ENCODE measurements at places on chromosomes 6 and 20.
A peak's percentile ranks its signal among the peaks of the same experiment; 100 is the strongest.

DNA sequence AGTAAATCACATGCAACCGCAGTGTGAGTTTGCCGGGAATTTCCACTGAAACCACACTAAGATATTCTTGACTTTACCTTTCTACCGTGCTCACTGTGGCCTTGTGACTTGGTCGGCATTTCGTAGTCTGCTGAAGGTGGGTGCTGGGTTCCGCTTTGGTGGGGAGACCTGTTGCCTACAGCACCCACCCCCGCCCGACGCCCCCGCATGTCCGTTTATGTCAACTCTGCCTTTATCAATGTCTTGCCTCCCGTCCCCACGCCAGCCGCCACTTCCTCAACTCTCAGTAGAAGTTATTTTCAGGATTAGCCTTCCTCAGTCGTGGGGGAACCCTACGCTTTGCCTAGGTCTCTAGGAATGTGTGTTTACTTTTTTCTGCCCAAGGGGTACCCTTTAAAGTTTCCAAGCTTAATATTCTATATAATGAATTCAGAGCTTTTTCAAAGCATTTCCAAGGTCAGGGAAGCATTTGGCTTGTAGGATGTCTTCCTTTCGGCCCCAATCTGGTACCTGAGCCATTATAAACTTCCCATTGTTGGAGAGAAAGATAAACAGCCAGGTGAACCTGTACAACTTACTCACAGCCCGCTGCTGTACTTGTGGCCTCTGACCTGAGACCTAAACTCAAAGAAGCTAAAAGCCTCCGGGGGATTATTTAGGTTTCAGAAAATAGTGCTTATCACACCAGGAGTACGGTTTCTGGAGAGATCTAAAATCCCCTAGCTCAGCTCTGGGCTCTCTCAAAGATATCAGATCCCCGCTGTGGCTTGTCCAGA, 54.2 kb downstream of the TBC1D7 start:
- no peak for DNase-seq

DNA sequence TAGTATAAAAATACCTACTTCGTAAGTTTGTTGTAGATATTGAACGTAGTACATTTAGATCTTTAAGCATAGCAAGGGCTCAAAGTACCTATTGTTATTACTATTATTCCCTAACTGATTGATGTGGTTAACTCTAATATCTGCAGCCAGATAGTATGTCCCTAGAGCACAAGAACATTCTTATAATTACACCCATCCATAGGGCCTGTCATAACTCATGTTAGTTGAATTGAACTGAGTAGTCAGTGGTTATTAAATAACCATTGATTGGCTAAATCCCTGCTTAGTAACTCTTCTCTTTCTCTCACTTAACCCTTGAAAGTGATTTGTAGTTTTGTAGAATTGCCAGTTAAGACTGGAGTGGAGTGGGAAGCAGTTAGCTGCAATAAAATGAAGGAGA, 207.5 kb upstream of the HS3ST5 start:
- no peak for DNase-seq

DNA sequence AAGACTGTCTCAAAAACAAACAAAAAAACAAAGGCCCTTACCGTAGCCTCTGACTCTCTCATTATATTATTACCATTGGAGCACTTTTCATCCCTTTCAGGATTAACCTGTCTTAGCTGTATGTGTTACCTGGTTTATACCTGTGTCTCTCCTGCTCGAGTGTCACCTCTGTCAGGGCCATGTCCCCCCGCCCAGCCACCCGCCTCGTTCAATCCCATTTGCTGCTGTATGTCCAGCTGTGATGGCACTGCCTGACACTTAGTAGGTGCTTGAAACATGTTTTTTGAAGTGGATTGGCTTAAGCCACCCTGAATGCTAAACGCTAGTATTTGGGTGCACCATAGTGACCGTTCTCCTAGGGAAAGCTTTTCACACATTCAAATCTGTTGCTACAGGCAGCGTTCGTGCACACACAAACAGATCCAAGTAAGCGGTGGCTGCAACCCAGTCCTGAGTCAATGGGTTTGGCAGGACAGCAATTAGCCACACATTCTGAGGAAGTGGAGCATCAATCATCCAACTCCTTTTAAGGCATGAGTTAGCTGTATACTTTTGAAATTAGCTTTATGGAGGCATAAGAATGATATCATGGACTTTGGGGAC, 98.9 kb upstream of the ZNF217 start:
- DNase-seq = peak; percentile 27

DNA sequence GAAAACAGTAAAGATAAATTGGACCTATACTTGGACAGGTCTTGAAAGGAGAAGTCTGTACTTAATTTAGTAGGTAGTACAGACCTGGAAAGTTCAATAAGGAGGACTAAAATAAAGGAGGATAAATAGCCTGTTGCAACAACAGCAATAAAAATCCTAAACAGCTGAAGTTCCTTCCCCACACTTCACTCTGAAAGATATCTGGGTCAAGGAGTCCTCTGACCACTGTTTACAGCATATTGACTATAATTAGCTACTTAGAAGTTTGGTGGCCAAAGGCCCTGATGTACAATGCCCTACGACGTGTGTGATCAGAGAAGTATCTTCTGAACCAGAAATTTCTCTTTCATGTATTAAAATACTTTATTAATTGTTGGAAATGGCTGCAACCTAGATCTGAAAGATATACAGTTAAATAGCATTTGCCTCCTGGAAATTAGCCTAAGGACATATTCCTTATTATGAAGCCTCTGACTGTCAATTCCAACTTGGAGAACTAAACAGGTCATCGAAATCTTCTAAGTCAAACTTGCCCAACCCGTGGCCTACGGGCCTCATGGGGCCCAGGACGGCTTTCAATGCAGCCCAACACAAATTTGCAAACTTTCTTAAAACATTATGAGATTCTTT, 82.8 kb downstream of the KIF13A start:
- DNase-seq = no peak

DNA sequence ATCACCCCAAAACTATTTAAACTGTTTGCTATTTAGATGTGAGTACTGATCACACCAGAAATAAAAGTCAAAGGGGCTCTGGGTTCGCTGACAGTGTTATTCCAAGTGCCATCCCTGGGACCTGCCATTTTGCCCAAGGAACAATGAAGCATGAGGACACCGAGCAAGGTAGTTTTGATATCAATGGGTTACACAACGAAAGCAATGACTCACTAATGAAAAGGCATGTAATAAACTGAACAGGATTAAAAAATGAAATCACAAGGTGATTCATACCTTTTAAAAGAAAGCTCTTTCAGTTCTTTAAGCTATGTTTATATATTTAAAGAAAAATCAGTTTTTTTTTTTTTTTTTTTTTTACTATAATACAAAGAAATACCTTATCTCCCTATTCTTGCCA, 102.0 kb downstream of the HS3ST5 start:
- no peak for DNase-seq

DNA sequence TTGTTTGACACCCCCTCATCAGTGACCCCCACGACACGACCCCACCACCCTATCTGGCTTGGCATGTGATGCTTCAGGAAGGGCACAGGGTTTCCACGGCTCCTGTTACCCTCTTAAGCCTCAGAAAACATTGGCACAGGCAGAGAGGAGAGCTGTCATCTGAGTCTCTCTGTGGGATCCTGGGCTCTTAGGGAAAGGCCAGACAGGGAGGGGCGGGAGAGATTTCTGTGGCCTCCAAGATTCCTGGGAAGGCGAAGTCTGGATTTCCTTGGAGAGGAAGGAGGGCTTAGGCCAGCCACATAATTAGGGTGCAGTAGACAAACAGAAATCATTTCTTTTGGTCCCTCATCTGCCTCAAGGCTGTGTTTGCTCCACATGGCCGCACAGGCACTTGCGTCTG, 191.6 kb upstream of the SNX9 start:
- no peak for DNase-seq

DNA sequence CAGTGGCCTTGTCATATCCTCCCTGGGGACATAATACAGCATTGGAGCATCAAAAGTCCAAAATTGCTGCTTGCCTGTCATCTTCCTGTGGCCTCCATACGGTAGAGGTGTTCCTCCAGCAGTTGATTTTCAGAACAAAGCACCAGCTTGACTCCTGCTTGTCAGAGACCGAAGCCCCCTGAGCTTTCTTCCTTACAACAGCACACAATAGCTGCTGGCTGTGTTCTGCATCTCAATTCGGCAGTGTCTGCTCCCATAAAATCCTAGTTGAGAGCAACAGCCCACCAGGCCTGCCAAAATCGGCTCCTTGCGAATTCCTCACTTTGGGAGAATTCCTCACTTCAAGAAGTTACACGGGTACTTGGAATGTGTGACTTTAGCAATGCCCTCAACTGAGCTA, 372.9 kb downstream of the SAMD5 start:
- no peak for DNase-seq
